ENCODE measurements at places on chromosomes 3 and 15.

DNA sequence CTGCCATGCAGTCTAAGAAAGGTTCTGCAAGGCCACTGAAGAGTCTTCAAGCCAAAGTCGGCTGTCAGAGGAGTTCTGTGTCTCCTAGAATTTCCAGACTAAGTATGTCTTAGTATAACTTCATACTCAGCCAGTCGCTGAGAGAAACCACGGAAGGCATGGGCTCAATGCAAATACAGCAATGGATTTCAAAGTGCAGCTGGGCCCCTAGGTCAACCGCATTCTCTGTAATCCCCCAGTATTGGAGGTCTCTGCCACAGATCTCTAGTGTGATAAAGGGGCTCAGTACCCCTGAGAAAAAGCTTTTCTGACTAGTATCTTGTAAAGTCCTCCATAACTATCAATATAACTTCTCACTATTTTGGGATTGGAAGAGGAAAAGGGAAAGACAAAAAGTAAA is 208.3 kb downstream of the VPS13C start:
- DNase-seq, result no peak

DNA sequence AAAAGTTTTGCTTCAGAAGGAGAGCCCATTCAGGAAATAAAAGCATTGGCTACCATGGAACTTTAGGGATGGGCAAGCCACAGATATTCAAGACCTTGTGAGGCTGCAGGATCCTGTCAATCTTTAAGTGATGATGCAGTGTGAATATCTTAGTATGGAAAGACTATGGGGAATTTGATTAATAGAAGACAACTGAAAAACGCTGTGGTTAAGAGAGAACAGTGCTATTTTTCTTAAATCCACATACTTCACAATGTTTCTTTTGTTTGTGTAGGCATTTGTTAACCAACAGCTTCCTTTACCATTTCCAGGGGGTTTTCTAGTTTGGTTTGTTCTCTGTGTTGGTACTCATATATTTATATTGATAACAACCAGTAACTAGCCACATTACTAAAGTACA is 90.3 kb downstream of the TMEM212 start:
- DNase-seq, result no peak

DNA sequence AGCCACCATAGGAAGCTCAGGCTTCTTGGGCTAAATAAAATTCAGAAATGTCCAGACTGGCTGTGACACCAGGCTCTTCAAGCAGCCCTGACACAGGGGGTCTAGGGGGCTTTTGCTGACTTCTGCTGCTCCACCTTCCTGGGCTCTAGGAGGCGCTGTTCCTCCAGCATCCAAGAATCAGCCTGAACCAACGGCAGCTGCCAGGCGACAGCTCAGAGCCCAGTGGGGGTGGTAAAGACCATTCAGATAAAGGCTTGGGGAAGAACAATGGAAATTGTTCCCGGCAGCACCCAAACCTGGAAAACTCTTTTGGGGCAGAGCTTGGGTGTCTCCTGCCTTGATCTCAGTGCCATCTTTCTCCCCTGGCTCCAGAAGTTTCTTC is 21.6 kb upstream of the PSTPIP1 start:
- DNase-seq, result no peak

GRCh38 chr3:165669967-165670366 is 167.3 kb downstream of the BCHE start:
- DNase-seq, result no peak

DNA sequence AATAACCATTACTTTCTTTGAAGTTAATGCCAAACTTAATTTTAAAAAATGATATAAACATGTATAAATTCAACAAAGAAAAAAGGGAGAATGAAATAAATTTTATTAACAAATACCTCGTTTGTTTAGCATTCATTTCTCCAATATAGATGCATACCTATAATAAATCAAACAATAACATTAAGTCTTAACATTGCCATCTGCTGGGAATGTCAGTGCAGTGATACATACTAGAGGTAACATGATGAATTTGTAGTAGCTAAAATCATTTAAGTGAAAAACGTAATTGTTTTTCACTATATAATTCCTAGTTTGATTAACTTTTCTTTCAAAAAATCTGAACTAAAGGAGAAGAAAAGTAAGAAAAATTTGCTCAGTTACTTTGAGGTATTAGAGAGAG is 340.2 kb upstream of the CBLB start:
- DNase-seq, result peak; percentile 60

DNA sequence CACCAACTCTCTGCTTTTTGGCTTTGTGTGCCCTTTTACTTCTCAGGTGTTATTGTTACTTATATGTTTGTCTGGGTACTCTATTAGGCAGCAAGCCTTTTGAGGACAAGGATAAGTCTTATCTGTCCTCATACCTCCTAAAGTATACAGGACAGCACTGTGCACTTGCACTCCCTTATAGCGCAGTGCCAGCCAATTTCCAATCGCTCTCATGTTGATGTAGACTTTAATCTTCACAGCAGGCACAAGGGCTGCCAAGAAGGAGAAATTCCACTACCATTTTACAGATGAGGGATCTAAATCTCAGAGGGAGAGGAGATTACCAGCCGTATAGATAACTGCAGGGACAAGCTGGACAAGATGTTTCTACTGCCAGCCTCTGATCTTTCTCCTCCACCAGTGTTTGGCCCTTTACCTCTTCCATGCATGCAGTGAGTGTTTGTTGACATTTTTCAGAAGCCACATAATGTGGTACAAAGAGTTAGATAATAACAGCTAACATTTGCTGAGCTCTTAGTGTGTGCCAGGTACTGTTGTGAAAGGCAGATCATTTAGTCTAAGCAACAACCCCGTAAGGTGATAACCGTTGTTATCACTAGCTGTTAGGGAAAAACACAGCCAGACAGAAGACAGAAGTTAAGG is 30.1 kb downstream of the SST start:
- no peak for DNase-seq

DNA sequence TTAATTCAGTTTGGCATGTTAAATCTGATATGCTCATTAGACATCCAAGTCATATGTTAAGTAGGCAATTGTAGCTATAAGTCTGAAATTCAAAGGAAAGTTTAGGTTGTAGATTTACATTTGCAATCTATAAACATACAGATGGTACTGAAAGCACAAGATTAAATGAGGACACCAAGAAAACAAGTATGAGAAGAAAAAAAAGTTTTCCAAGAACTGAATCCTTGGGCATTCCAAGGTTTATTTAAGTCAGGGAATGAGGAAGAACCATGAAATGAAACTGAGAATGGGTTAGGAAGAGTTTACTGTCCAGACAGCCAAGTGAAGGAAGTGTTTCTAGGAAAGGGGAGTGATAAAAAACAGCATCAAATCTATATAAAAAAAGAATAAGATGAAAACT is 756.1 kb upstream of the DPPA4 start:
- no peak for DNase-seq

DNA sequence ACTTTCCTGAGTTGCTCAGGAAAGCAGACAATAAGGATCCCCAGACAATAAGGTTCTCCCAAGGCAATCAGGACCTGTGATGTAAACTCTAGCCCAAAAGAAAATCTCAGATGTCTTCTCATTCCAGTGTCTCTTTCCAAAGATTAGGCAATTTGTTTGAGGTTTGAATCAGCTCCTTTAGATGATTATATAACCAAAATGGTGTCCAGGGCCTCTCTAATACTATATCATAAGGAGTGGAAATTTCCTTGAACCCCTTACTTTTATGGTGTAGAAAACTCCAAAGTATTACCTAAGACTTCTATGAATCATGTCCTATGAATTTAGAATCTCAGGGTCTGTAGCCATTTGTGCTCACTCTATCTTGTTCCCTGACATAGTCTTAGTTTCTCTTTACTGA is 65.9 kb downstream of the GPR176 start:
- peak; percentile 50 for DNase-seq

DNA sequence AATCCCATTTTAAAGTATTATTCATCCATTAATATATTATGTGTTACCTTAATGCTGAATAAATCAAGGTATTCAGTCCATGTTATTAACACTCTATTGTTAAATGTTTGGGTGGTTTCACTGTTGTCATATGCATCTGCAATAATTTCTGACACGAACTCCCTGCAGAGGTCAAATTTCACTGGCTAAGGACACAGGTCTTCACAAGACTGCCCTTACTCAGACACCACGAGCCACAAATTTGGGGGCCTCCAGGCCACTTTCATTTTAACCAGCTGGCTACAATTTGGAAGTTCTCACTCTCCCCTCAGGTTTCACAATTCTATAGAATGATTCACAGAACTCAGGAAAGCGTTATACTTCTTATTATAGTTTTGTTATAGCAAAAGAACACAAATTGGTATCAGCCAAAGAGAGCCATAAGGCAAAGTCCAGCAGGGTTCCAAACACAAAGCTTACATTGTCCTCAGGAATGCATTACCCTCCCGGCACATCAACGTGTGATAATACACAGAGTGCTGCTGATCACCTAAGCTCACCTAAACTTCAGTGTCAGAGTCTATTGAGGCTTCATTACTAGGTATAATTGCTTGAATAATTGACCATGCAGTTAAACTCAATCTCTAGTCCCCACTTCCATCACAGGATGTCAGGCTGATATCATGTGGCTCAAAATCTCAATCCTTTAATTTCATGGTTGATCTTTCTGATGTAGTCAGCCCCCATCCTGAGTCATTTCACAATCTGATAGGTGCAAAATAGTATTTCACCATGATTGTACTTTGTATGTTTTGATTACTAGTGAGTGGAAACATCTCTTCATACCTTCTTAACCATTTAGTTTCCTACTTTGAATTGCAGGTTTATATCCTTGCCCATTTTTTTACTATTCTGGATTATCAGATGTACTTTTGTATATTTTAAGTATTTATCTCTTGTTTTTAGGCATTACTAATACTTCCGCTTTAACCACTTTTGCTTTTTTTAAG is 441.4 kb upstream of the AGTR1 start:
- DNase-seq, result no peak

GRCh38 chr15:31157644-31158069 is 56.1 kb upstream of the TRPM1 start:
- no peak for DNase-seq

DNA sequence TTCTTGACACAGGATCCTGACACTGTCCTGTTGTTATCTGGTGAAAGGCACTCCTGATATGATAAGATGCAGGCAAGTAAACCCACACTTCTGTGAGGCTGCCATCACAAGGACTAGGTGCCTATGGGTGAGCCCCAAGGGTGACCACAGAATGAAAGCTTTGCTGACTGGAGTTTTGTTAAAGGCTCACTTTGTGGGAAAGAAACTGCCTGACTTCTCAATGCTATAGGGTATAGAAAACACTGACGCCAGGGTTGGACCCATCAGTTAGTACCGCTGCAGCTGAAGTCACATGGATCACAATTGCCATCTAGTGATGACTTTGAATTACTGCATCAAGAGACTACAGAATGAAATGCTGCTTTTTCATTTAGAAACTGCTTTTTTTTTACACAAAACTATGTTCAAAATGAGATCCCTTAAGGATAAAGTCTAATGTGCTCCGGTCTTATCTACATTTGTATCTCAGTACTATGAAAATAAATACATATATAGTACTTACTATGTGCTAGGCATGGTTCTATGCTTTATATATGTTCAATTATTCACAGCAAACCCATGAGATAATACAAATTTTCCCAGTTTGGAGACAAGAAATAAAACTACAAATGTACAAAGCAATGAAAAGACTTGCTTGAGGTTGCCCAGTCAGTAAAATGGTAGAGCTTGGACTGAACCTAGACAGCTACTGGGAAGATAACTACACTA is 64.2 kb upstream of the CMSS1 start:
- DNase-seq, result peak; percentile 76

- DNase-seq, result no peak
Measured at GRCh38 chr3:84980011-84980410, 21.2 kb downstream of the CADM2 start.

DNA sequence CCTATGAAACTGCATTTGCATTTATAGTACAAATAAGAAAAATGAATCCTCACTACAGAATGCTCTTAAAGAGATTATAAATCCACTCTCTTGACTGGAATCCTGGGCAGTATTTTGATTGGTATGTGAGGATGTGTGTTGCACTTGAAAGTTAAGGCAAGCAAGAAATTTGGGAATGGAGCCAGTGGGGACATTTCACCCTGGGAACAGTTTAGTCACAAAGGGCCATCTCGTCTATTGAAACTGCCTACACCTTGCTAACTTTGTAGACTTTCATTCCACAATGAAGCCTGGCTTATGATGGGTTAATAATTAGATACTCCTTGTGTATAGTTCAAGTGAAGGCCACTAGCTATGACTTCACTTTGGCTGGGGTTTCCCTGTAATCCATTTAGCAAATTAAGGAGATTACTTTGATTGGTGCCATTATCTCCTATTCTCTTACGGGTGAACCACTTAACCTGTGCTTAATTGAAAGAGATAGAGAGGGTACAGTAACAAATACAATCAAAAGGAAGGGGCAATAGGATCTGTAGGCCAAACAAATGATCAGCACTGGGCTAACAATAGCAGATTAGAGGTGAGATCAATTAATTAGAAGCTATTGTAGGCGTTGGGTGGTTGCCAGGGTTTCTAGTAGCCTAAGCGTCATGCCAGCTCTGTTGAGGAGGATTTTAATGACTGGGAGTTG is 146.9 kb upstream of the RARB start:
- DNase-seq, result no peak

DNA sequence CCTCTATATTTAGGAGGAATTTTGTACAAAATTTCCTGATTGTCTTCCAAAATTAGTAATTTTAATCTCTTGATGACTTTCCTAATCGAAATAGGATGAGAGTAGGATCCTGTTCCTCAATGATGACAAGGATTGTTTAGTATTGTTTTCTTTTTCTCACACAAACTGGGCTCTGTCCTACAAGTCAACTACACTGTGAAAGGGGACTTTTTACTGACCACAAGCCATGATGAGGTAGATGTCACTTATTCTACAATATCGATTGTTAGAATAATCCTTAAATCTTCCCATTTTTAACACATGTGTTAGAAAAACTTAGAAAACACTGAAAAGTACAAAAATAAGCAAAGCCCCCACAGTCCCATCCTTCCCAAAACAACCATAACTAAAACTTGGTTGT is 35.8 kb upstream of the TSC22D2 start:
- no peak for DNase-seq

GRCh38 chr3:169759256-169759655 is 5.6 kb downstream of the TERC start:
- DNase-seq, result peak; percentile 21

DNA sequence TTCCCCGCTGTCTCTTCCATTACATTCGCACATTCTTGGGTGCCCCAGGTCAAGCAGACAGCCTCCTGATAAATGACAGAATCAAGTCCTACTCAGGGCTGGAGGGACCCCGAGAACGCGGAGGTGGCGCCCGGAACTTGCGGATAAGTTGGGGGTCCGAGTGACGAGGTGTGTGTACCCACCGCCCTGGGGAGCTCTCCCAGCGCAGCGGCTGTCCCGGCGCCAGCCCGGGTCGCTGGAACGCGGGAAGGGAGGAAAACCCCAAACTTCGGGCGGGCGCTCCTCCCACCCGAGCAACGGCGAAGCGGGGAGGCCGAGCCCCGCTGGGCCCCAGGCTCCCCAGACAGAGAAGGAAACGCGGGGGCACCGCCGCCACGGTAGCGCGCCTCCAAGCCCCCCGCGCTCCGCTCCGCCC is 550 bp downstream of the CLN6 start:
- no peak for DNase-seq

GRCh38 chr3:94709249-94709902 is 646.5 kb downstream of the NSUN3 start:
- DNase-seq, result no peak

- no peak for DNase-seq
Measured at GRCh38 chr3:119653876-119654275, 6.5 kb downstream of the POPDC2 start.

Data from foreskin fibroblast (primary cell).